ENCODE measurements at places on chromosomes 7 and 10. TPM values are rescaled to one million over a fixed set of nuclear protein-coding genes. Genes with fewer than 3 reads are reported as not detected.

Gene POM121
- polyA plus RNA-seq: 49.2 TPM

Gene SH2D4B
- 0.20 TPM for polyA plus RNA-seq

Gene GIMAP2
- polyA plus RNA-seq: 7.9 TPM

Gene ZNF783
- 20.0 TPM for polyA plus RNA-seq

Gene FBXL13
- polyA plus RNA-seq: 4.4 TPM

Gene ZNF736
- 16.6 TPM for polyA plus RNA-seq

Gene AKR1D1
- 0.20 TPM for polyA plus RNA-seq

Gene CREM
- polyA plus RNA-seq: 147 TPM

Gene SPAM1
- not detected for polyA plus RNA-seq

Gene ANXA7
- 82.3 TPM for polyA plus RNA-seq

Gene VAX1
- polyA plus RNA-seq: not detected

Gene CYP2C18
- 0.26 TPM for polyA plus RNA-seq

Gene EPHB6
- polyA plus RNA-seq: 23.9 TPM

Gene FHIP2A
- polyA plus RNA-seq: 38.6 TPM

Gene CFTR
- 5.6 TPM for polyA plus RNA-seq

GRCh38 chr10:18279173-18279572, 138.9 kb downstream of the CACNB2 start:
- DNase-seq: no peak

DNA sequence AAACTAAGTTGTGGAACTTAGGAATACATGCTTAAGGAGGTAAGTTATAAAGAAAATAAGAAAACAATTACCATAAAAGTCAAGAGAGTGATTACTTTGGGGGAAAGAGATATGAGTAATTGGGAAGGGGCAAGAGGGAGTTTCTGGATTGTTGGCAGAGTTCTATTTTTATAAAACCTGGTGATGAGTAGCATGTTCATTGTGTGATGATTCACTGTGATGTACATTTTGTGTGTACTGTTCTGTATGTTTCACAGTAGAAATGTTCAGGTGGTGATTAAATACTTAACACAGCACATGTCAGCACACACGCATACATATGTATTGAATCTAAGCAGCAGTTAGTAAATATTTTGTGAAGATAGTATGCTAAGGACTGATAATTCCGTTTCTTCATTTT, 9.7 kb upstream of the OIT3 start:
- no peak for DNase-seq

DNA sequence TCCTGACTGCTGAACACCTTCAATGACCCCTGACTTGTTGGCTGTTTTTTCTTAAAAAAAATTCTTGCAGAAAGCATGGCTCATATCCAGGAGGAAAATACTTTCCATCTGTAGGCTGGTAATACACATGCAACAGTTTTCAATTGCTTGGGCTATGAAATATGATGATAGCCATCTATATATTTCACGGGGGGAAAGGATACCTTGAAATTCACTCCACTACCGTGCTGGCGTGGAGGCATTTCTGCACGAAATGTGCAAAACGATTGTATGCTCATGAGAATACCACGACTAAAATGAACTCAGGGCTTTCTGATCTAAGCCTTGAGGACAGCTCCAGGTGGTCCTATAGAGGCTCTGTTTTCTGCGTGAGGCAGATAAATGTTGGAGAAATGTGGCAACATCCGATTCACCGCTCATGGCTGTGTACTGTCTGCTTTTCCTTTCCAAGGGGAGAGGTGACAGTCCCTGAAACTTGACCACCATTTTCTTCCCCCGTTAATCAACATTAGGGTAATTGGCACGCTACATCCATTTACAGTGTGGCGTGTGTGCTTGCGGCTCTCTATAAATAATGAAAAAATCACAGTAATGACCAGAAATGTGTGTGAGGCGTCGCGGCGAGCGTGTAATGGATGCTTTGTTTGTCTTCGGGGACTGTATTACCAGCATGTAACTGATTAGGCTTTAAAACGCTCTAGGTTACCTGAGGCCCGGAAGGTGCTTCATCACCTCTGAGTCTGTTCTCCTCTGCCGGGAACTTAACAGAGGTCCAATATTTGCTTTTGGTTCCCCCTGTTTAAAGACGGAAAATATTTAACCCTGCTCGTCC, 12.8 kb upstream of the CARD11 start:
- DNase-seq: no peak

- no peak for DNase-seq
Observed at GRCh38 chr7:19663816-19664462, 44.9 kb downstream of the POLR1F start.

- DNase-seq: no peak
Observed at GRCh38 chr7:50660040-50660829, 95.0 kb upstream of the DDC start.

DNA sequence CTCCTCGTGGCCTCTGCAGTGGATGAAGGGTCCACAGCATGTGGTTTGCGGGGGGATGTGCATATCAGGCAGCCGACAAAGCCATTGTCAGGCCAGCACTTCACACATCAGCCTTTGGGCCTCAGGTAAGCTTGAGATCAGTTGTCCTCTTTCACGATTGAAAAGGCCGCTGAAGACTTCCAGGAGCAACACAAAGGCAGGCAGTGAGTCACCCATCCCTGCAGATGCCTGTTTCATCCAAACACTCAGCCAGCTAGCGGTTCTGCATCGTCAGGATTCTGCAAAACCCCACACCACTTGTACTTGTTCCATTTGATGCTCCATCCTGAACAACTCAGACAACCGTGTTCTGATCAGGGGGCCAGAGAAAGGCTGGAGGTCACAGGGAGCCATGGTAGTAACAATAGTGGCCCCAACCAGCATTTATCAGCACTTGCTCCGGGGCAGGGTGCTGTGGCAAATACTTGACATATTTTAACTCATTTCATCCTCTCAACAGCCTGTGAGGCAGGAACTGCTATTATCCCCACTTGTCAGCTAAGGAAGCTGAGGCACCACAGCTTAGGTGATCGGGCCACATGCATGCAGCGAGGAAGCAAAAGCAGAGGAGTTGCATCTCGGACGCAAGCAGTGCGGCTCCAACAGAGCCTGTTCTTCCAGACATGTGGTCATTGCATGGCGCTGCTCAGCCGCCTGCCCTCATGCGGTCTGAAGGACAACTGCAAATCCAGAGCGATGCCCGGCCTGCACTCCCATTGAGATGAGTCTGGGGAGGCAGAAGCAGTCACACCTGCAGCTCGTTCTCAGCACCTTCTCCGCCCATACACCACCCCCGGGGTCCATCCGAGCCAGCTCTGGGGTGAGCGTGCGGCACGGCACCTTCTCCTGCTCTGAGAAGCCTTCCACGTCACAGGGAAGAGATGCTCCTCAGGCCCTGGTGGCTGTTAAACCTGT, 144.9 kb downstream of the PAXIP1 start:
- DNase-seq: no peak

- no peak for DNase-seq
Observed at GRCh38 chr10:88413412-88413811, 169.7 kb downstream of the RNLS start.

DNA sequence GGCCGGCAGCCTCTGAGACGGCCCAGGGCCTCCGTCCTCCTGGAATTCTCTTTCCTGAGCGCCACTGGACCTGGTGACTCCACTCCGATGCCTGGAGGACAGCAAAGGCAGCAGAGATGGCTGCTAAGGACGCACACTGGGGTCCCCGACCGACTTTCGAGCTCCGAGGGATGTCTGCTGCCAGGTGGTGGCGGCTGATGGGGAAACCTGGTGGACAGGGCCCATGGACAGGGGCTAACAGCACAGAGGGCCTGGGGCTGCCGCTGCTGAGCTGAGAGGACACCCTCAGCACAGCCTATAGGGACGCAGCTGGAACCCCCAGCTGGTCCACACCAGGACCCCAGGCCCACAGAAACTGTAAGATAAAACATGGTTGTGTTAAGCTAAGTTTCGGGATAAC, 366.3 kb downstream of the DNAJB6 start:
- DNase-seq: no peak

GRCh38 chr7:25117226-25118047, 7.6 kb downstream of the CYCS start:
- DNase-seq: no peak

- no peak for DNase-seq
Observed at GRCh38 chr10:97915346-97916131, 65.9 kb downstream of the GOLGA7B start.

- DNase-seq: no peak
Observed at GRCh38 chr7:123502201-123502600, 32.2 kb downstream of the IQUB start.

GRCh38 chr7:85714951-85715350, 528.1 kb upstream of the SEMA3D start:
- no peak for DNase-seq

GRCh38 chr7:73832806-73833205, 2.0 kb downstream of the CLDN4 start:
- no peak for DNase-seq

DNA sequence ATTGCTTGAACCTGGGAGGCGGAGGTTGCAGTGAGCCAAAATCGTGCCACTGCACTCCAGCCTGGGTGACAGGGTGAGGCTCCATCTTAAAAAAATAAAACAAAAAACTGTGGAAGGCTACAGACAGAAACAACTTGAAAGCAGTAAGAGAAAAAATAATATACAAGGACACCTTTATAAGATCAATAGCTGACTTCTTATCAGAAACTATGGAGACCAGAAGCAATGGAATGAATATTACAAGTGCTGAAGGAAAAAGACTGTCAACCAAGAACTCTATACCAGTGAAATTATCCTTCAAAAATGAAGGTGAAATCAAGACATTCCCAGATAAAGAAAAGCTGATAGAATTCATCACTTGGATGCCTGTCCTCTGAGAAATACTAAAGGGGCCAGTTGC, 49.0 kb downstream of the RBAK start:
- DNase-seq: no peak

DNA sequence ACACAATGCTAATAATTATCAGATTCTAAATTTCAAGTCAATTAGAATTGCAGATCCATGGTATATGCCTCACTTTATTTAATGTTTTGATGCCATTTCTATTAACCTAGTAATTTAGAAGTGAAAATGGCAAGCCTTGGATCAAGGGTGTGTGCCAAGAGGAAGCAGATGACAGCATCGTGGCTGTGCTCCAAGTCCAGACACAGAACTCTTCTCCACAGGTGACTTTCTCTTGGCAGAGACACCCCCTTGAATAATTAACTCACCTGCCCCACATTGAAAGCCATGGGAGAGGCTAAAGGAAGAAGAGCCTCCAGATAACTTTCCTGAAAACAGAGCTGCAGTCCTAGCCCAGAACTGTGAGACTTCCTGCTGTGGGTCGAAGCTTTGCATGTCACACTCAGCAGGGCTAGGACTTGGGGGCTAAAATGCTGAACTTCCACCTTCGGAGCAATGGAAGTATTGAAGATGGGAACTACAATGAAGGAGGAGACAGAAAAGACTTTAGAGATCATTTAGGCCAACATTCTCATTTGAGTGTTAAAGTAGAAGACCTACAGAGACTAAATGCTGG, 996 bp upstream of the C10orf90 start:
- DNase-seq: no peak

GRCh38 chr10:48896756-48897440, 42.7 kb downstream of the LRRC18 start:
- no peak for DNase-seq

- no peak for DNase-seq
Observed at GRCh38 chr7:130409067-130409711, 28.9 kb downstream of the CPA1 start.

GRCh38 chr7:52154382-52154781, 837.8 kb upstream of the COBL start:
- DNase-seq: no peak

DNA sequence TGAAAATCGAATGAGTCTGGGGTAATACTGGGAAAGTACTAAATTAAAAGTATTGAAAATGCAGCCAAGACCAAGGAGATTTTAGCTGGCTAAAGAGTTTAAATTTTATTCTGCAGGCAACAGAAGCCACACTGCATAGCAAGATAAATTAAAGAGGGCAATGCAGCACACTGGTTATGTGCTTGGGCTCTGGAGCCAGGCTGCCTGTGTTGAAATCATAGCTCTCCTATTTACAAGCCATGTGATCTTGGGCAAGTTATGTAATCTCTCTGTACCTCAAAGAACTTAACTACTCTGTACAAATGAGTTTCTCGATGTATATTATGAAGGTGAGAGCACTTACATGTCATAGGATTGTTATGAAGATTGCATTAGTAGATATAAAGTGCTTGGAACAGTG, 9.9 kb downstream of the SLC25A13 start:
- no peak for DNase-seq

DNA sequence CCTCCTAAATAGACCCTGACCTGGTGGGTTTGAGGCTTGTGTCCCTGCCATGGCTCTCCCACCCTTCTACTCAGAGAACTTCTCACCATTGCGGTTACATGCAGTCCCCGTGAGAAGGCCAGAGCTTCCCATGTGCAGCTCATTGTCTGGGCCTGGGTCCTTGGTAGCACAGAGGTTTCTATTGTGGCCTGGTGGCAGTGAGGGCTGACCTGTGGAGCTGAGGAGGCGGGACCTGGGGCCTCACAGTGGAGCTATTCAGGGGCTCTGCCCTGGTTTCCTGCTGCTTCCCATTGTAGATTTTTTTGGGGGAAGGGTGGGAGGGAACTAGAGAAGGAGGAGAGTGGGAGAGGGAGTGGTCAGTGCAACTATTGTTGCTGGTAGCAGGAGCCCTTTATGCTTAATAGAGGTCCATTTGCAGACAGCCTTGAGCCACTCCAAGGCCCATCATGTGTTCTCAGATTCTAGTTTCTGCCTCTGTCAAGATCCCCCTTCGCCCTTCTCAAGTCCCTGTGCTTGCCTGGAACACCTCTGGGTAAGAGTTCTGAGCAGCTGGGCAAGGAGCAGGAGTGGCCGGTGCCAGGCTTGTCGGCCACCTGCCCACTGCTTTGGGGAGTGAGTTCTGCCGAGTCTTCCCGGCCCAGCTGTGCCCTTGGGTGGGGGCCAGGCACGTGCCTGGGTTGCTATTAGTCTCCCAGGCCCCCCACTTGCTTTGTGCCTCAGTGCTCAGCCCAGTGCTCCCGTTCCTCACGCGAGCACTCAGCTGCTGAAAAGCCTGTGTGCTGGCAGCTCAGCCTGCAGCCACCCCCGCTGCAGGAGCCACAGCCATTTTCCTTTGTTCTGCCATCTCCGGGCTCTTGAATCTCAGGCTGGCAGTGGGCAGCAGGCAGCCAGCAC, 10.7 kb downstream of the TSPAN14 start:
- no peak for DNase-seq

- no peak for DNase-seq
Observed at GRCh38 chr10:24947304-24948097, 4.9 kb downstream of the PRTFDC1 start.
